ENCODE measurements at places on chromosomes 6 and 20. TPM values are rescaled to one million over a fixed set of nuclear protein-coding genes. Genes with fewer than 3 reads are reported as not detected.

The BHLHE23 gene
- total RNA-seq: not detected

The PROKR2 gene
- total RNA-seq: not detected

The ALDH5A1 gene
- total RNA-seq: 3.6 TPM

The PGK2 gene
- total RNA-seq: not detected

The GRIK2 gene
- not detected for total RNA-seq

The SYCP2 gene
- 4.8 TPM for total RNA-seq

The EYA2 gene
- total RNA-seq: not detected

The FHL5 gene
- not detected for total RNA-seq

The SLC16A10 gene
- total RNA-seq: 2.7 TPM

The ZKSCAN8 gene
- total RNA-seq: 22.8 TPM

The BRPF3 gene
- 23.1 TPM for total RNA-seq

The PGC gene
- not detected for total RNA-seq

The FOXF2 gene
- total RNA-seq: not detected

The PNPLA1 gene
- total RNA-seq: not detected

The MUC22 gene
- total RNA-seq: not detected

The BMP5 gene
- total RNA-seq: not detected

The CCN2 gene
- not detected for total RNA-seq

The EPPIN gene
- not detected for total RNA-seq

The HUS1B gene
- total RNA-seq: 1.1 TPM

The HDGFL1 gene
- not detected for total RNA-seq

The MATN4 gene
- not detected for total RNA-seq

The EGFL8 gene
- total RNA-seq: 11.1 TPM

The NXT1 gene
- total RNA-seq: 26.1 TPM

The PLCB4 gene
- total RNA-seq: not detected

The GPR63 gene
- 2.2 TPM for total RNA-seq

The HEY2 gene
- total RNA-seq: not detected

The LTB gene
- 1,438 TPM for total RNA-seq

The WFDC12 gene
- total RNA-seq: not detected

The RBPJL gene
- total RNA-seq: not detected

The ARFGEF3 gene
- total RNA-seq: 0.20 TPM

The CTAGE9 gene
- total RNA-seq: not detected

Measured in activated naive CD4-positive, alpha-beta T cell treated with anti-CD3 and anti-CD28 coated beads, Interleukin-2, amount 10 ng/mL, durations not matched to agents 5 hours and 36 hours (primary cell).